ENCODE measurements at places on chromosomes 6 and 20.

DNA sequence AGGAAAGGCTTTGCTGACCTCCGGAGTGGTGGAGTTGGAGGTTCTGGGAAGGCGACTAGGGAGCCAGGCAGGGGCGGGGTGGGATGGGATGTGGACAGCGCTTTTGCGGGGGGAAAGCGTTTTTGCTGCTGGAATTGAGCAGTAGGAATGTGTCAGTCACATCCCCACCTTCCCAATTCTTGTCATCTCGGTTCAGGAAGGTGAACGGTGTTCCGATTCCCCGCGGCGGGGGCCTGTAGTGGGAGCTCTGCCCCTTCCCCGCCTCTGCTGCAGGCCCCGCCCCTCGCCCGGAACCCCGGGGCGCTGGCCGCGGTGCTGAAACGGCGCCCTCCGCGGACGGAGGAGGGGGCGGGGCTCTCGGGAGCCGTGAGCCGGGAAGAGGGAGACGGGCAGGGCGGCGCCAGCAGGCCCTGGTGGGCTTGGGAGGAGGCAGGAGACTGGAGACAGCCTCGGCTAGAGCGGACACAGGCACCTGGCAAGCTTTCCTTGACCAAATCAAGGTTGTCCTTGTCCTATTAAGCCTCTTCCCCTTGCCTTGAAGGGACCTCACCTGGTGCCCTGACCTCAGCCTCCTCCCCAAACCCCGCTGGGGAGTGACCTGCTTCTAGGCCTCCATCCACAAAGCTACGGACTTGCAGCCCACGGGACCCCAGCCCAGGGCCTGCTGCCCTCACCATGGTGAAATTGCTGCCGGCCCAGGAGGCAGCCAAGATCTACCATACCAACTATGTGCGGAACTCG is at the start of gene LHFPL5:
Gene LHFPL5 (plus strand): TSS at position 357 of the 741 bp plus-strand sequence. CDS start 319 bp downstream, at position 676.
- DNase-seq, result peak; percentile 89

GRCh38 chr20:57596358-57596757 is 23.9 kb downstream of the ZBP1 start:
- DNase-seq, result no peak

DNA sequence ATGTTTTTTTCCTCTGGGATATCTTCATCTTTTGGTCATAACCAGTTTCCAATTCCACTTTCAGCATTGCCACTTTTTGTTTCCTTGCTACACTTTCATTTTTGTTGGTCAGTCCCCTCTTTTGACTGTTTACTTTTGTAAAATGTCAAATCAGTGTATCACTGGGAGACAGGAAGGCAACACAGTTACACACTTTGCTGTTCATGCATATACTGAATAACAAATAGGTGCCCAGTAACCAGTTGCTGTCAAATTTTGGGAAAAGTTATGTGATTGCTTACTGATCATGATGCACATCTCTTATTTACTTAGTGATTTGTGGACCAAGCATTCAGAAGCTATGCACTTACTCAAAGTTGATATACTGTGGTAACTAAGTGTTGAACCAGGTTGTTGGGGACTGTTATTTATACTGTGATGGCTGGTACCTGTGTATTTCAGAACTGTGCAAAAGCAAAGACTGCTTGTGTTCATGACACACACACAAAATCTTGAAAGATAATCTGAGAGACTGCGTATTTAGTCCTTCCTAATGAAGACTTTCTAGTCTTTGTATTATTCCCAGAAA is 41.0 kb downstream of the ZNF292 start:
- no peak for DNase-seq

DNA sequence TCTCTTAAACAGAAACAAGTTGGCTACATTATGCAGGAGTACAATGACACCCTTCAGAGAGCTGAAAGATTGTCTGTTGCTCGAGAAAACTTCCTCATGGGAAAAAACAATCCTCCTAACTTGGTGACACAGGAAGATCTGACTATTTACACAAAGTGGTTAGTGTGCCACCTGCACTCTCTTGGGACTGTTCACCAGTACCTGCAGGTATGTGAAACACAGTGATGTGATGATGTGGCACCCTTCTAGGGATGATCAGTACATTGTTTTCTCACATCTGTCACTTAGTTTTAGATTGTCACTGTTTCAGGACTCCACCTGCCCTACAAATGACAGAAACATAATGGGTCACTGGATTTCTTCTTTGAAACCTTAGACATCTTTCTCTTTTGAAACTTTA is 101.8 kb downstream of the CEP57L1 start:
- no peak for DNase-seq

DNA sequence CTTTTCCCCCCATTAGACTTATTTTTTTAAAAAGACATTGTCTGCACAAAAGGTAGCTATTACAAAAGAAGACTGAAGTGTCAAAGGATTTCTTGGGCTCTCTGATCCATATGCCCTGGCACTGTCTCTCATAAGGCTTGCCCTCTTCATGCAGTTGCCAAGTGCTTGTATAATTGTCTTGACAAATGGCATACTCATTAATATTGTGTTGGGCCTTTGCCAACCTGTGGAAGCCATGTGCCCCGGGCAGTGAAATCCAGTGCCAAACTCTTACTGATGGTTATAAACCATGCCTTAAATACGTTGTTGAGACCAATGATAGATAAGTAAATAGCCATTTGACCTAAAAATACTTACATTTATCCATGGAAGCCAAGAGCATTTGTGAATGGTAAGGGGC is 98.1 kb downstream of the FARS2 start:
- no peak for DNase-seq

GRCh38 chr6:78577585-78577984 is 289.8 kb upstream of the IRAK1BP1 start:
- no peak for DNase-seq

GRCh38 chr6:40877362-40877761 is 161.7 kb downstream of the UNC5CL start:
- DNase-seq, result no peak

DNA sequence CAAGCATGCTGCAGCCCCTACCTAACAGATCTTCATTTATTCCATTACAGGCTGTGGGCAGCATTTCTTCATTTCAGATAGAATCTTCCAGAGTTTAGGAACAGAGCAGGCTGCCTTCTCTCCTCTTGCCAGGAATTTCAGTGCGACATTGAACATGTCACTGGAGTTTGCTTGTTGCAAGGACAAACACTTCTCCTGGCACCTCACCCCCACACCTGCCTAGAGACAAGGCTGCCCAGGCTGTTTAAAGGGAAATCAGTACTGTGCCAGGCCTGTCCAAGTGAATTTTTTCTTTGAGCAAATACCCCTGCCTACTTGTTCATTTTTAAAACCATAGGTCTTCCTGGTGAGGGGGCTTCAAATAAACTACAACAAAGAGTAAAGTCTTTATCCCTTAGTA is 594.1 kb downstream of the PTPRT start:
- DNase-seq, result no peak

DNA sequence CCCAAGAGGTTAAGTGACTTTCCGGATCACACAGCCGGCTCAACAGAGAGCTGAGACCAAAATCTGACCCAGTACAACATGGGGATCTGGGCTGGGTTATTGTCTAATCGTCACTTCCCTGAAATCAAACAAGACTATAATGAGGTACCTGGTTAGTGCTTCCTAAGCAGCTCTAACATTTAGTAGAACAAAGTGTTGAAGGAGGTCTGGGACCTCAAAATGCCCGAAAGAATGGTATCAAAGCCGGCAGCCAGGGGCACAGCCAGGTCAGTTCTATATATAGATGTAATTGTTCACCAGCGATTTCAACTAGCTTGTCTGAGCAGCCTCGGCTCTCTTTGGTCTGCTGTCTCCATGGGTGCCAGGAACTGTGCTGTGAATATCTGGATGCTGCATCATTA is 245.5 kb upstream of the ECI2 start:
- DNase-seq, result no peak

- DNase-seq, result no peak
Observed at GRCh38 chr20:48632017-48632824, 195.6 kb downstream of the PREX1 start.

Data from D721Med (cell line).